ENCODE measurements at places on chromosomes 4 and X. TPM values are rescaled to one million over a fixed set of nuclear protein-coding genes. Genes with fewer than 3 reads are reported as not detected.

GRCh38 chr4:158535130-158535614, 13.5 kb downstream of the RXFP1 start:
- no peaks in the 10 kb centered on the region for H3K36me3 ChIP-seq
- no peaks in the 10 kb centered on the region for H3K4me1 ChIP-seq
- no peaks in the 10 kb centered on the region for H3K27me3 ChIP-seq
- no peak overlapping the region for H3K27ac ChIP-seq
- DNase-seq: no peak
- no peak overlapping the region for H3K4me3 ChIP-seq

DNA sequence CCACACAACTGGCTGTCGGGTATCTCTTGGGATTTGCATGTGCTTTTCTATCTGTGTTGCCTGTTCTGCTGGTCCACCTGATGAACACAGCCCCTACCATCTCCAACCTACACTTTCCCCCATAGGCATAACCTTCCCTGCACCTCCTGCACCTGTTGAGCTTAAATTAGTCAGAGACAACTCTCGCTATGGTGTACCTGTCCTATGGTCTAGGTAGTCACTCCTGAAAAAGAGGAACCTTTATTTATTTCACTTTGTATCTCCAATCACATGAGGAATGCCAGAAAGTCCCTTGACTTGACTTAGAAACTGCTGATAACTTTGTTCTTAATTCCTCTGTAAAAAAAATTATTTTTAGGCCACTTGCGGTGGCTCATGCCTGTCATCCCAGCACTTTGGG, 338.1 kb downstream of the DHRSX start:
- DNase-seq: no peak
- H3K4me1 ChIP-seq: no peaks in the 10 kb centered on the region
- no peaks in the 10 kb centered on the region for H3K36me3 ChIP-seq
- no peaks in the 10 kb centered on the region for H3K27me3 ChIP-seq
- no peak overlapping the region for H3K27ac ChIP-seq
- no peak overlapping the region for H3K4me3 ChIP-seq

DNA sequence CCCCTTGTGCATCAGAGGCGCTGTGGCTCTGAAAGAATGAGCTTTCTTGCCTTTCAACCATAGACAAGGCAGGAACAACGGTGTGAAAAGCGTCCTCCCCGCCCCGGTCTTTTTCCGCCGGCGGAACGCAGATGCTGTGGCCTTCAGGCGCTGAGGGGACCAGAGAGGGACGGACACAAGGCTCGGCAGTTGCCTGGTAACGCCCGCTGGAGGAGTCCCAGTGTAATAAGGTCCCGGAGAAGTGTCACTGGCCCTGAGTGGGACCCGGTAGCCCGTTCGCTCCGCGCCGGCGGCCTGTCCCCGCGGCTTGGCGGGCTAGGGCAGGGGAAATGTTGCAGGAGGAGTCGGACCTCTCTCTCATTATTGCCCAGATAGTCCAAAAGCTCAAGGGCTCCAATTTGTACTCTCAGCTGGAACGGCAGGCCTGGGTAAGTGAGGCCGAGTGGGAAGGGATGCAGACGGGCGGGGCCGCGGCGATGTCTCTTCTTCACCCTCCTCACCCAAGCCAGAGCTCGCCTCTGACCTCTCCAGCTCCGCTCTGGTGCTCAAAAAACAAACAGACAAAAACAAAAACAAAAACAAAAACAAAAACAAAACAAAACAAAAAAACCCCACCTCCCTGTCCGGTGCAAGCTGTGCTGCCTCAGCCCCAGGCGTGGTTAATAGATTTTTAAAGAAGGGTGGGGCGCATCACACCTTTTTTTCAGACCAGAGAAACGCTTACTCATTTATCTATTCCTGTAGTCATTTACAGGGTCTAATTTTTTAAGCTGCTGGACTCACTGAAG, at the start of gene TBC1D19:
TSS of gene TBC1D19 (plus strand) at position 220 of the 788 bp plus-strand sequence. CDS start at position 330, 110 bp downstream.
- H3K4me1 ChIP-seq: no peaks in the 10 kb centered on the region
- DNase-seq: peak; percentile 83

GRCh38 chr4:100977746-100978397, 369.5 kb downstream of the PPP3CA start:
- H3K27ac ChIP-seq: no peak overlapping the region
- no peak overlapping the region for H3K4me3 ChIP-seq
- H3K27me3 ChIP-seq: no peaks in the 10 kb centered on the region
- H3K36me3 ChIP-seq: no peaks in the 10 kb centered on the region
- no peaks in the 10 kb centered on the region for H3K4me1 ChIP-seq

The EVC gene
- 55.7 TPM for total RNA-seq

The AKAP17A gene
- 97.7 TPM for total RNA-seq

The ZNF718 gene
- total RNA-seq: 13.0 TPM
